ENCODE measurements at places on chromosomes 6 and 20.
A peak's percentile ranks its signal among the peaks of the same experiment; 100 is the strongest.

GRCh38 chr20:64244870-64245603 is 10.5 kb upstream of the PCMTD2 start:
- DNase-seq: no peak

DNA sequence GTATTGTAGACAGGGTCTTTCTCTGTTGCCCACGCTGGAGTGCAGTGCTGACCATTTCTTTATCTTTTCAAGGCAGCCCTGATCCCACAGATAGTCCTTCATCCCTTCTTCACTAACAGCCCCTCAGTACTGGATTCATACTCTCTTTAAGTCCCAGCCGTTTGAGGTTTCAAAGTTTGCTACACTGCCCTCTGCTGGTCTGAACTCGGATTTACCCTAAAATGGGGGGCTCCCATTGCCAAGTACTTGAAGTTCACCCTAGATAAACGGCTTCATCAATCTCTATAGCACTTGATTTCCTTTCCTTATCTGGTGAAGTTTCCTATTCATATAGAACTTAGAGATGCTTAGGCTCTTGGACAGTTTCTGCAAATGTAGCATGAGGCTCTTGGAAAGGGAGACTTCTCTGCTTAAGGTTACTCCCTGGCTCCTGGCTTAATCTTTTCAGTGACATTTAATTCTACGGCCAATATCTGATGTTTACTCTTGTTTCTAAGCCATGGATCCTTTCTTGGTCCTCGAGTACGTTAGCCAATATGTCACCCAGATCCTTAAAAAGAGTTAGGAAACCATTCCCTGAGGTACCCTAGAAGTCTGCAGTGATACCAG is 21.4 kb upstream of the PREP start:
- DNase-seq: peak; percentile 65

DNA sequence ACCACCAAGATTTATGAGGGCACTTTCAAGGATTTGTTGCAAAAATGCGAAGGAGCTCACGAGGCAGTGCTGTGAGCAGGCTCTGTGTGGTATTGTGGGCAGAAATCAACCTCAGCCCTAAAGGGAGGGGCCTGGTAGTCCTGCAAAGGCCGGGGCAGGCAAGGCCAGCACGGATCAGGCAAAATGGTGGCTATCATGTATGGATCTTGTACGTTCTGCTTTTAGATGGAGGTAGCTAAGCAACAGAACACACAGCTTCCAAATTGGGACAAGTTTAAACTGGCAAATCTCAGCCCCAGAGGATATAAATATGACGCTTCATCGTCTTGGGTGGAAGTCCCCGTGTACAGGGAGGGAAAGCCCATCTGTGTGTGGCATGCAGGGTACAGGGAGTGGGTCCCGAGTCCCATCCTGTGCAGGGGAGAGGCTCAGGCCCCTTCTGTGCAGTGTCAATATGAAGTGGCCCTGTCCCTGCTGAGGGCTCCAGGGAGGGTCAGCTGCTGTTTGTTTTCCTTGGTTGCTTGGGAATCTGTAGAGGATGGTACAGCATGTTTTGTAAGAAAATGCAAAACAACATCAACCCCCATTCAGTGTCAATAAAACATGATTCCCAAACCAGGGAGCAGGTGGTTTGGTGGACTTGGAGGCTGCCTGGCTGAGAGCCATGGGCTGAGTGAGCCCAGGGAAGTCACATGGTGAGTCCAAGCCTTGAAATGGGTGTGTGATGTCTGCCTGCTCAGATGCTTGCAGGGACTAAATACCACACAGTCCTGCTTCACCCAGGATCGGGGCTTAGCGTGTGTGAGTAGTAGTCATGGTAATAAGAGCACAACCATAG is 113.0 kb downstream of the SYCP2 start:
- DNase-seq: peak; percentile 16

- DNase-seq: no peak
Measured at GRCh38 chr6:91098006-91098405, 511.1 kb upstream of the MAP3K7 start.

DNA sequence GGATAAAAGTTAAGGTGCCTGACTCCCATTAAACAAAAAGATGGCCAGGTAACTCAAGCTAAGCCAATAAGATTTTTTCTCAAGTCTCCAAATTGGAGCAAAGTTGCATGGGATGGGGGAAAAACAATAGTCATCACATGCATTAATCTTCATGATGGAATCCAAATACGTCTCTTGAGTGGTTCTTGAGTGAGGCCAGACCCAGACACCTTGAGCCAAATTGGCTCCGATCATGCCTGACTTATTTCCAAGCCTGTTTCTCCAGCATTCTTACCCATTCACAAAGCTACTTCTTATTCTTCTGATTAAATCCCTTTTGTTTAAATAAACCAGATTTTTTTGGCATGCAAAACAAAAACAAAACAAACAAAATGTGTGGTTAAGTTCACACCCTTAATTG is 420.3 kb upstream of the NRSN1 start:
- no peak for DNase-seq

DNA sequence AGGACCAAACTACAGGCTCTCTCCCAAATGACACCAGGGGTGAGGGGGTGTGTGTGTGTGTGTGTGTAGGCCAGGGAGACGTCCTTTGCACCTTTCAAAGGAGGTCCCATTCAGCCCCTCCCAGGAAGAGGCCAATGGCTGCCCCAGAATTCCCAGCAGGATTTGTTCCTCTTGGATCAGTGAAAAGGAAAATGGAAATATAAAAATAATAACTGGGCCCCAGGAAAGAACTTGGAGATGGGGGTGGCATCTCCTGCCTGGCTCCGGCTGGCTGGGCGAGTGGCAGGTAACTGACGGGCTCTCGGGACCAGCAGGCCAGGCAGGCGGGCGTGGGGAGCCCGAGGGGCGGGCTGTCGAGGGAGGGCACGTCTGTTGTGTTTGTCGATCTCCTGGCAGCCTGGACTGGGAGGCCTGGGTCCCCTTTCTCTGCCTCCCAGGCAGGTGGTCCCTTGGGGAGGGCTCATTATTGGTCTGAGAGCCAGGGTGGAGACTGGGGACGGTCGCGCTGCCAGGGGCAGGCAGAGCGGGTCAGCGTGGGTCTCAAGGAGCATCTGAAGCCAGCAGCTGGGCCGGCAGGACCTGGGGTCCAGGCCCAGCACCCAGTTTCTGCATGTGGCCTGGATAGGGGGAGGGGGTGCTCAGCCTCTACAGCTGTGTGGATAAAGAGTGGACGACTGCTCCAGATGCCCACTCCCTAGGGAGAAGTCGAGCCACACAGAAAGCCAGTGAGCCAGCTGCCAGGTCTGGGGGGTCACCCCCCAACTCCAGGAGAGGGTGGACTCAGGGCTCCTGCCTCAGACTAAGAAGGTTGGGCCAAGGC is 3.1 kb downstream of the NOL4L start:
- DNase-seq: no peak

- peak; percentile 29 for DNase-seq
Measured at GRCh38 chr6:135910790-135911618, 59.5 kb downstream of the PDE7B start.

GRCh38 chr6:36504982-36505381 is 42.3 kb downstream of the STK38 start:
- no peak for DNase-seq

- DNase-seq: peak; percentile 45
Measured at GRCh38 chr6:144681334-144681733, 396.2 kb downstream of the UTRN start.

GRCh38 chr20:53157443-53158408 is 185.6 kb downstream of the TSHZ2 start:
- DNase-seq: peak; percentile 77

- DNase-seq: no peak
Measured at GRCh38 chr6:51495610-51496396, 591.6 kb downstream of the PKHD1 start.

DNA sequence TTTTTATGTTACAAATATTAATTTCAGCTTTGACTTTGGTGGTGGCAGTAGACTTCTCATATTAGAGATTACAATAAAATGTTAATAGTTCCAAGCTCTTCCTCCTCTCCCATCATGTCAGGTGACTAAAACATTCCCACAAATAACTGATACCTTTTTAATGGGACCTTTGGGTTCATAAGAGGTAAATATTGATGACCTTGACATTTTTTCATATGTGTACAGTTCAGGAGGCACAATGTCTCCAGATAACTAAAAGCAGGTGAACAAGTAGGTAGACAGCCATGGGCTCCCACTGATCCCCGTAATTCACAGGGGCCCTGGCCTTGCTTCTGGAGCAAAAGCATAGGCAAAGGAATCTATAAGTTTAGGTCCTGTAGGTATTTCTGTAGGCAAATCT is 317.7 kb downstream of the SOX4 start:
- DNase-seq: no peak

- no peak for DNase-seq
Measured at GRCh38 chr6:154261688-154262397, 94.8 kb downstream of the IPCEF1 start.

- peak; percentile 39 for DNase-seq
Measured at GRCh38 chr6:149437212-149437611, 37.1 kb downstream of the SUMO4 start.

DNA sequence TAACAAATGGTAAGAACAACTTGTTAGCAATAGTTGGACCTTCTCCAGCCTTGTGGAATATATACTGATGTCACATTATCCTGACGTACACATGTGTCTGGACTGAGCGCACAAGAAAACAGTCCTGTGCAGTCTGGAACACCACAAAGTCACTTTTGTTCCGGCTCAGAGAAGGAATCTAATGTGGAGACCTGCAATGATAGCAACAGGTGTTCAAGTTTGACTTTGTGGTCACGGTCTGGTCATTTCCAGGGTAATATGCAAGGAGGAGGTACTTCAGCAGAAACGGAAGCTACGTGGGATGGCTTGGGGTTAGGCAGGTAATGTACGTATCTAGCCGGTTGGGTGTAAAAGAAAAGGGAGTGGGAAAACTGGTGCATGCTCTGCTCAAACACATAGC is 687.2 kb upstream of the AGPAT4 start:
- no peak for DNase-seq

DNA sequence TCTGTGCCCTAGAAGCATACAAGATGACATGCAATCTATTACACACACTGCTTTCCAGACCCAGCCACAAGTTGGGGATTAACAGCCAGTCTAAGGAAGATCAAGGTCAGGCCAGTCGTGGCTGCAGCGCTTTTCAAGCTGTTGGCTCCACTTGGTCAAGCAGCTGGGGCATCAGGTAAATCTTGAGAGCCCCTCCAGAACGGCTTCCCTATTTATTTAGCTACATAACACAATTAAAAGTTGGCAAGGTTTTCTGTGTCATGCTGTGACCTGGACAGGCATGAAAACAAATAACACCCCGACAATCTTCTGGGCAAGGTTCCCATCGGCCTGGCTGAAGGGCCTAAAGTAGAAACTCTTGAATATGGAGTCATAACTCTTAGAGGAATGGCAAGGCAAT is 524.3 kb downstream of the PRKN start:
- no peak for DNase-seq

GRCh38 chr6:29834564-29835436 is 7.2 kb downstream of the HLA-G start:
- peak; percentile 35 for DNase-seq

GRCh38 chr6:83006270-83006905 is 59.3 kb downstream of the UBE3D start:
- DNase-seq: no peak

DNA sequence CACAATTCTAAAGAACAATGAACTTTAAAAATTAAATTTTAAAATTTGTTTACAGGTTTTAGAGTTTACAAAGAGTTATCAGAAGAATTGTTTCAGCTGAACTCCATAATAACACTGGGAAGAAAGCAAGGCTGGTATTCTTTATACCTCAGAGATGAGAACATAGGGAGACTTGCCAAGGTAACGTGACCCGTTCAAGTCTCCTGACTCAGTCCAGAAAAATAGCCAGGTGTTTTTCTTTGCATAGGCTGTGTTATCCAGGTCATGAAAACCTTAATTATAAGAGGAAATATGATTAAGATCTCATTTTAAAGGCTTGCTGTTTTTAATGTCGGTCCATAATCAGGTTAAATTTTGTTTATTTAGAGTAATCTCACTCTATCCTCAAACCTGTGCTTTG is 8.5 kb upstream of the C6orf141 start:
- DNase-seq: peak; percentile 72

DNA sequence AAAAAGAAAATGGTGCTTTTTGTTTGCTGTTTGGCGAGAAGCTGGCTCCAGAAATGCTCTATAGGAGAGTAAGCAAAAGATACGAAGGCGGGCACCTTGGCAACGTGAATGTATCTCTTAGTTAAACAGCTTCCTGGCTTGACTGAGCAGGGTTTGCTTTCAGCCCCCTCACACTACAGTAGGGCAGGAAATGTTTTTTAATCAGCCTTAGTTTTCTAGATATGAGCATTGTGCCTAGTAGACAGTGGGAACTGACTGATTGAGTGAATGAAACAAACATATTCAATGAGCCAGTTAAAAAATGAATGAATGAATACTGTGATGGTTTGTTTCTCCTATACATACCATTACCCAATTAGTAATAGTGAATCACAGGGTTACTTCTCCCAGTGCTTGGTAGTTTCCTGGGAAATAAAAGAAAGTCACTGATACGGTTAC is 19.9 kb downstream of the CAP2 start:
- peak; percentile 73 for DNase-seq

DNA sequence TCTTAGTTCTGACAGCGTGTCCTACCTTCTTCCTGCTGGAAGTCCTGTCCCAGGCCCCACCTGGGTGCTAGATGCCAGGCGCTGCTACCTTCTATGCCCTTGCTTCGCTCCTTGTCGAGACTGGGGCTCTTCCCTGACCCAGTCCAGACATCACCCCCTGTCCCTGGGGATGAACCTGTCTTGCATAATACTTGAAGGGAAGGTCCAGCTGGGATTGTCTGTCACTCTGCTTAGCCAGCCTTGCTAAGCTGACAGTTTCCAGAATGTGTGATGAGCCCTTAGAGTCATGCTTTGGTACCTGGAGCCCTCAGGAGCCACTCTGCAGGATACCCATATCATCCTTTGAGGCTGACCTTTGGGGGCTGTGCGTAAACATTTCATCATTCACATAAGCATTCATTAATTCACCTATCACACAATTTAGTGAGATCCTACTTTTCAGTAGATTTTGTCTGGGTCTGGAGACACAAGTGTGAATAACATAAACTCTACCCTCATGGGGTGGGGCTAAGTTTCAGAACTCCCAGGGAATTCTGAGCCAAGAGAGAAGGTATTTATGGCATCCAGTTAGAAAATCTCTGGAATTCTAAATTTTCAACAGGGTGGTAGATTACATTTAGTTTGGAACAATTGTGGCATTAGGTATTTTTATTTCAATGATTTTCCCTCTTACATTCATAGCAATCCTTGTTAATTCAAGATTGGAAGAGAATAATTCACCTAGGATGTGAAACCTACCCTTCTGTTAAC is 151.1 kb upstream of the HDAC2 start:
- no peak for DNase-seq

GRCh38 chr6:139758209-139758611 is 383.8 kb upstream of the CITED2 start:
- no peak for DNase-seq

All from M059J (cell line).